Activated naive CD8-positive, alpha-beta T cell treated with anti-CD3 and anti-CD28 coated beads, Interleukin-2, amount 10 ng/mL, durations not matched to agents 7 days and 5 days (primary cell): ENCODE measurements at places on chromosomes 4 and X. TPM values are rescaled to one million over a fixed set of nuclear protein-coding genes. Genes with fewer than 3 reads are reported as not detected.

The SOWAHD gene
- 1.7 TPM for total RNA-seq

DNA sequence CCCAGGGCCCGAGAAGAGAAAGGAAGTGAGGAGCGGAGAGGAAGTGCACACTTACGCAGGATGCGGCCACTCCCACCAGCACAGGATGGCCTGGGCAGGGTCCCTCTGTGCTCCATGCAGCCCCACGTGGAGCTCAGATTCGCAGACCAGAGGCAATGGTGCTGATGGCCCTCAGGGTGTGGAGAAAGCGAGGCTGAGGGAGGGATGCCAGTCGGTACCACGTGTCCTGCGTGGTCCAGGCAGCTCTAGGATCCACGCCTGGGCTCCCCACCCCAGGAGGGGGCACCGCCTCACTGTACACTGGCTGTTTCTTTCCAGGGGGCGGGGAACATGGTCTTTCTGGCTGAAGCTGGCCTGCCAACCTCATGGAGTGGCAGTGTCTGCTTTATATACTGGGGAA is 241.8 kb downstream of the AFAP1 start:
- H3K36me3 ChIP-seq: no peaks in the 10 kb centered on the region
- no peak overlapping the region for H3K4me3 ChIP-seq
- H3K27me3 ChIP-seq: peaks cover 10% of the 10 kb centered on the region
- H3K4me1 ChIP-seq: peaks cover 5% of the 10 kb centered on the region

- H3K36me3 ChIP-seq: no peaks in the 10 kb centered on the region
- H3K4me3 ChIP-seq: no peak overlapping the region
- no peak overlapping the region for H3K27ac ChIP-seq
- H3K27me3 ChIP-seq: no peaks in the 10 kb centered on the region
Observed at GRCh38 chr4:120857312-120857711, 65.2 kb downstream of the PRDM5 start.

DNA sequence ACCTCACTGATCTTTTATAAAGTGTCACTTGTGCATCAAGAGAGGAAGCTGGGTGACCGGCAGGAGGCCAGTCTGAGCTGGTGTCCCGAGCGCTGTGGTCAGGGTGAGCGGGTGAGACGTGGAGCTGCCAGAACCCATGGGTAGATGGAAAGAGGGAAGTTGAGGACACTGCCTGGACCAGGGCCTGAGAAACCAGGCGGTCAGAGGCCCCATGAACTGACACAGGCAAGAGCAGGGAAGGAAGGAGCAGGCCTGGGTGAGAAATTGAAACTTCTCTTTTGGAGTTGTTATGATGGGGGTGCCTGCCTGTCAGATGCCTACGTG is 192.6 kb downstream of the AFAP1 start:
- H3K36me3 ChIP-seq: no peaks in the 10 kb centered on the region
- no peak overlapping the region for H3K4me3 ChIP-seq
- no peak for DNase-seq
- H3K27ac ChIP-seq: peak overlapping the region; percentile 54
- no peaks in the 10 kb centered on the region for H3K27me3 ChIP-seq
- H3K4me1 ChIP-seq: peaks cover 6% of the 10 kb centered on the region
